ENCODE measurements at places on chromosomes 2 and 18.

DNA sequence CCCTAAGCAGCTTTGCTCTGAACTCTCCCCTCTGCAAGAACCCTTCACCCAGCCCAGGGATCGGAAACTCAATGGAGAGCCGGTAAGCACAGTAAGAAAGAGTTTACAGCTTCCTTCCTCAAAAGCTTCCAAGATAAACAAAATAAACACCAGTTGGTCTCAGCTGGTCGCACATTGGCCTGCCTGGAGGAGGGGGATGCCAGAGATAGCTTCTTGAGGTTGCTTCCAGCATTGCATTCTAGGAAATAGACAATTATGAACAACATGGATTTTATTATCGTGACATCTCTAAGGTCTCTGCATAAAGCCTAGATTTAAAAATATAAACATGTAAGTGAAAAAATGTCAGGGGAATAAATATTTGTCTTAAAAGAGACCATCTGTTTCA is 141.5 kb upstream of the PKDCC start:
- DNase-seq = no peak

- no peak for DNase-seq
Observed at GRCh38 chr2:224951723-224952481, 90.4 kb downstream of the DOCK10 start.

- no peak for DNase-seq
Observed at GRCh38 chr2:242044313-242044590, 174.7 kb downstream of the RTP5 start.

GRCh38 chr18:9574473-9575115 is 39.8 kb downstream of the PPP4R1 start:
- no peak for DNase-seq

Data from T-helper 22 cell (primary cell).